CD4-positive, alpha-beta T cell (primary cell): ENCODE measurements at places on chromosomes 16 and 17.

- no peak for DNase-seq
Measured at GRCh38 chr17:4551141-4551540, 4.0 kb downstream of the MYBBP1A start.

DNA sequence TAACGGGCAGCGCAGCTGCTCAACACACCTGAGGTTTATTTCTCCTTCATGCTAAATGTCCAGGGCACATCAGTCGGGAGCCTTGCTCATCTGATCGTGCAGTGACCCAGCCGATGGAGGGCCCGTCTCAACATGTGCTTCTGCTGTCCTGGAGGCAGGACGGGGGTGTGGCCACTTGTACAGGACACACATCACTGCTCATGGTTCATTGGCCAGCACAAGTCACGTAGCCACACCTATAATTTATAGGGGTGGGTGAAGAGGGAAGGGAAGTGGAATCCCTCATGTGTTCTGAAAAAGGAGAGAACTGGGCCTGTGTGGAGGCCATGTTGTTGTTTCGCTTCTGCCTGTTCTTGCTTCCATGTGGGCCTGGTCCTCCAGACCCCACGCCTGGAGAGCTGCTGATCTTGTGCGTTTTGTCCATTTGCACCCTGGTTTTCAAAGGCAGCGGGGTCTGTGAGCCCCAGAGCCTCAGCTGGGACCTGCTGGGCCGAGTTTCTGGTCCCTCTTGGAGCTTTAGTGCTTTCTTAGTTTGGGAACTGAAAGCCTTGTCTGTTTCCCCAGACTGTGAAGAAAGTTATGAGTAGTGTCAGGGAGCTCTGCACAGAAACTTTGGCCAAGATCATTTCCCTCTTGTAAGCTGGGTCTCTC is 60.5 kb downstream of the CMIP start:
- no peak for DNase-seq

- DNase-seq, result no peak
Measured at GRCh38 chr17:16243385-16243784, 26.4 kb downstream of the PIGL start.

DNA sequence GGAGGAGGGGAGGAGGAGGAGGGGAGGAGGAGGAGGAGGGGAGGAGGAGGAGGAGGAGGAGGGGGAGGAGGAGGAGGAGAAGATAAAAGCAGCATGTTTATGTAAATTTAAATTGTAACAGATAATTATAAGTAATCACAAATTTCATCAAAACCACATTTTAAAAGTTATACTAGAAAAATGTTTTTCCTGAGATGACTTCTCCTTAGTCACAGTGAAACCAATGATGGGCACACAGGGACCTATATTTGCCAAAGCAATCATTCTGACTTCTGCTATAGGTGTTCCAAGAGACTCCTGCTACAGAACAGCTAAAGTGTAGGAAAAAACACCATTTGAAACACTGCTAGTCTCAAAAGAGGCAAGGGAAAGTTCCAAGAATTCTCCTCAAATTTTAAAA is 66.4 kb downstream of the CEP95 start:
- DNase-seq, result no peak

GRCh38 chr16:81938326-81939163 is 72.7 kb downstream of the SDR42E1 start:
- DNase-seq, result no peak

DNA sequence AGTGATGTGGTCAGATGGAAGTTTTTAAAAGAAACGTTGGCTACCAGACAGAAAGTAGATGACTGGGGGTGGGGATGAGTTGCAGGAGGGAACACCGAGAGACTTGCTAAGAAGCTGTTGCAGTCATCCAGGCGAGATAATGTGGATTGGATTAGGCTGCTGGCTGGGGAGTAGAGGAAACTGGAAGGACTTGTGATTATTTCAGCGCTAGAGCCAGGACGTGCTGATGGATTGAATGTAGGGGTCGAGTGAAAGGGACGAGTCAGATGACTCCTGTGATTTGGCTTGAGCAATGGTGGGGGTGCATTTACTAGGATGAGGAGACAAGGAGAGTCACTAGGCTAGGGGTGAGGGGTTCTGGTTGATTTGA is 88.5 kb downstream of the CLEC16A start:
- DNase-seq, result no peak

DNA sequence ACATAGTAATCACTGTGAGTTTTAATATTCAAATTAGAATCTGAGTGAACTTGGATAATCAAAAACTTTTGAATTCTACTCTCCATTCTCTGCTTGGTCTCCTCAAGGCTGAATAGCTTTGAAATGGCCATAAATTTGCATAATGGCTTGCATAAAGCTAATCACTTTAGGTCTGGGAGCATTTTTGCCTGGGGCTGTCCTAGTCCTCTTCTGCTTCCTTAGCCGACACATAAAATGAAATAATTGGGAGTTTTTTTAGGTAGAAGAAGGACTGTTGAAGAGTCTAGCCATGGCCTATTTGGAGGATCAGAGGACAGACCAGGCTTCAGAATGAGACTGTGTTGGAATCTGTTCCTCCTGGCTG is 91.4 kb upstream of the EEF2KMT start:
- no peak for DNase-seq

- DNase-seq, result no peak
Measured at GRCh38 chr16:84650062-84650991, 2.0 kb downstream of the KLHL36 start.

DNA sequence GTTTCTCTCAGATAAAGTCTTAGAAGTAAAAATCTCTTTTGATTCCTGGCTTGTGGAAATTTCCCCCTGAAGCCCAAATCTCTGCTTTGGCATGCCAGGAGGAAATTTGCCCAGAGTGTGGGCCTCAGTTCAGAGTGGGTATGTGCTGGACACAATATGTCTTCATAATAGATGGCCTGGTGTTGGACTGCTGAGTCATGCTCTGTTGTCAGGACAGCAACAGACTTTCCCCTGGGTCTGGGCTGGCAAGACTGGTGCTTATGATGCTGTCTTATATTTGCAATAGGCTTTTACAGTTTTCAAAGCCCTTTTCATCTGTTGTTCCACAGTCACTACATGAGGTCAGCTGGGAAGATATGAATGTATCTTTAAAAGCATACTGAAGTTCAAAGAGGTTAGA is 57.0 kb downstream of the SHISA9 start:
- no peak for DNase-seq

- DNase-seq, result no peak
Measured at GRCh38 chr16:57374067-57374534, 1.8 kb downstream of the CX3CL1 start.

DNA sequence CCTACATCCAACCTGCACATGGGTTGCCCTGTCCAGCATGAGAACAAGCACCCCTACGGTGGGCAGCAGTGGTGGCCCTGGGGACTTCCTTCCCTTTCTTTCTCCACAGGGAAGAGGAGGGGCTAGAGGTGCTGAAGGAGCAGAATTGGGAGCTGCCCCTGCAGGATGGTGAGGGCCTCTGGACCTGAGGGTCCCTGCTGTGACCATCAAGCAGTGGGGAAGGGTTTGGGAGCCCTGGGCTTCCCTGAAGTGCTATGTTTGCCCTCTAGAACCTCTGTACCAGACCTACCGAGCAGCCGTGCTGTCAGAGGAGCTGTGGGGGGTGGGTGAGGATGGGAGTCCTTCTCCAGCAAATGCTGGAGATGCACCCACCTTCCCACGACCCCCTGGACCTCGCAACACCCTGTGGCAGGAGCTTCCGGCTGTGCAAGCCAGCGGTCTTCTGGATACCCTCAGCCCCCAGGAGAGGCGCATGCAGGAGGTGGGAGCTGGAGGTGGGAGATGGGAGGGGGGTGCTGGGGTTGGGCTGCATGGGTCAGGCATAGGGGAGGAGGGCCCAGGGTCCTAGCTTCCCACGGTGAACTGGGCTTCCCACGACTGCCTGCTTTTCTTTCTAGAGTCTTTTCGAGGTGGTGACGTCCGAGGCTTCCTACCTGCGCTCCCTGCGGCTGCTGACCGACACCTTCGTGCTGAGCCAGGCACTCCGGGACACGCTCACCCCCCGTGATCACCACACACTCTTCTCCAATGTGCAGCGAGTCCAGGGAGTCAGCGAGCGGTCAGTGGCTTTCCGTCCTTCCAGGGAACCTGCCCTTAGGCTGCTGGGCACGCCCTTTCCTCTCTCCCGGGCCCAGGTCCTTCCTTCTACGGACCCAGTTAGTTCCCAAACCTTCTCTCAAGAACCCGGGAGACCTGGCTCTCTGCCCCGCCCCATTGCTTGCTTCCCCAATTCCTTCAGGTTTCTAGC is 5.0 kb downstream of the ARHGEF15 start:
- no peak for DNase-seq

- DNase-seq, result no peak
Measured at GRCh38 chr17:66799849-66800537, 34.9 kb upstream of the CACNG5 start.

DNA sequence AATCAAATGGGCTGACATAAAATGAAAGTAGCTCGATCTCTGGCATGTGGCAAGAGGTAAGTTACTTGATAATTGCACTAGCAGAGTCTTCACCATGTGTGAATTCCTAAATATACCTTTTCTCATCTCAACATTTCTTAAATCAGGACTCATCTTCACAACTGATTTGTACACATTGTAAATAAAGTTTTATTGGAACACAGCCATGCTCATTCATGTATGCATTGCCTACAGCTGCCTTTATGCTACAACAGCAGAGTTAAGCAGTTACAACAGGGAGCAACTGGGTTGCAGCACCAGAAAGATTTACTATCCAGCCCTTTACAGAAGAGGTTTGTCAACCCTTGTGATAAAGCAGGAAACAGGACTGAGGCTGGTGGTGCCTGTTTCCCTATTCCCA is 48.1 kb downstream of the ARHGAP17 start:
- no peak for DNase-seq
